ENCODE measurements at places on chromosomes 1 and 21.

GRCh38 chr1:183248989-183249691, 63.1 kb downstream of the LAMC2 start:
- no peak for DNase-seq

GRCh38 chr1:237791592-237791991, 99.1 kb downstream of the ZP4 start:
- DNase-seq: no peak

- no peak for DNase-seq
Measured at GRCh38 chr1:66237042-66237441, 296.9 kb upstream of the SGIP1 start.

- no peak for DNase-seq
Measured at GRCh38 chr21:35350965-35351364, 301.9 kb upstream of the RUNX1 start.

DNA sequence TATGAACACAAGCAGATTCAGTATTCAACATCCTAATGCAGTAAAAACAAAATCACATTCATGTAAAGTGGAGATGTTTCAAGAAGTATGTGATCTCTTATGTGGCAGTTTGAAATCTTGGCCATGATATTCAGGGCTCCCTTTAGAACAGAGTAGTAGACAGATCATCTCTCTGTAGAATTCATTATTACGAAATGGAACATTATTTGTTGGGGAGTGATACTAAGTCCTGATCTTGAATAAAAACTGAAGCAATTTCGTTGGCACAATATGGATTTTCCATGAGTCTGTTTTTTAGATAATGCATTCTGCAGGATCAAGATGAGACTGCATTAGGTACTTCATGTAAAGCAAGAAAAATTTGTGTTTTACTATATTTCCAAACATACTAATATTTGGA, 264.4 kb upstream of the NRIP1 start:
- DNase-seq: no peak

DNA sequence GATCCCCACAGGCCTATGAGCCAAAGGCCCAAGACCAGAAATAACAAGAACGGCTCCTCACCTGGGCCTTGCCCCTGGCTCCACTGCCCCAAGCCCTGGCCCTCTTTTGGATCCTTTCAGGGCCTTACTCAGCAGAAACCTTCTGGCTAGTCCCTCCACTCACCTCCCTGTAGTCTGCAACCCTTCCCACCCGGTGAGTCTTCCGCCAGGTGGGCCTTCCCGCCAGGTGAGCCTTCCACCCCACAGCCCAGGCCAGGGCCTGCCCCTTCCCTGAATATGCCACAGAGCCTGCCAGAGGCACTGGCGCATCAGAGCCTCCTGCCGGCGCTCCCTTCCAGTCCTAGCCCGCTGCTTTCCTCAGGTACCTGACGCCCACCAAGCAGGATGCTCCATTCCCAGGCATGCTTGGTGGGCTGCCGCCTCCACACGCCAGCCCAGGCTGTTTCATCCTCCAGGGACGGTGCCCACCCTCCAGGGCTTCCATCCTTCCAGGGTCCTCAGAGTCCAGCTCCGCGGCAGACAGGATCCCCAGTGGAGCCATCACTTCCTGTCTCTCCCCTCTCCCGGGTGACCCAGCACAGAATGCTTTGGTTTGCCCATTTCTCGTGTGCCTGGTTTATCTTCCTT, 20.9 kb downstream of the LHX4 start:
- DNase-seq: no peak

DNA sequence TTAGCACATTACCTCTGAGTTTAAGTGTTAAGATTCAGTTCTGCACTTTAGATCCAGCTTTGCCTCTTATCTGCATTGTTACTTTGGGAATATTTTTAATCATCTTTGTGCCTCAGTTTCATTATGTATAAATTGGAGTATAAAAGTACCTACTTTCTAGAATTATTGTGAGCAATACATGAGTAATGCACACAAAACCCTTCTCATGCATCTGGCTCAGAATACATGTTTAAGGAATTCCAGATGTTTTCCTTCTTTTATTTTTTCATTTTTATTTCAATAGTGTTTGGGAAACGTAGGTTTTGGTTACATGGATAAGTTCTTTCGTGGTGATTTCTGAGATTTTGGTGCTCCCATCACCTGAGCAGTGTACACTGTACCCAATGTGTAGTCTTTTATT, 14.2 kb downstream of the C8A start:
- DNase-seq: no peak

GRCh38 chr1:14648896-14649855, 50.7 kb downstream of the KAZN start:
- DNase-seq: no peak

DNA sequence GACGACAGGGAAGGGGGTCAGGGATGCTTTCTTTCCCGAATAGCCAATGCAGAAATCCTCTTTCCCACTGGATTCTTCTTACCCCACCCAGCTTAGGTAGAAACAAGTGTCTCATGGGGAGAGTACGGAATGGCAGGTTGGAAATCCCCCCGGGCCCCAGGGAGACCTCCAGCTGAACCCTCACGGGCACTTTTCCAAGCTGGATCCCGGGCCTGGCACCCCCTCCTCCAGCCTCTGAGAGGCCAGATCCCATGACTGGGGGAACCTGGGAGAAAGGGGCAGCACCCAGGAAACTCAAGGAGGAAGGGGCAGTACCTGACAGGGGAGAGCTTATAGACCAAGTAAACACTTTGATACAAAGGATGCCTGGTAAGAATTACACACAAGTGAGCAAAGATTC, 1.3 kb downstream of the PKP1 start:
- no peak for DNase-seq

DNA sequence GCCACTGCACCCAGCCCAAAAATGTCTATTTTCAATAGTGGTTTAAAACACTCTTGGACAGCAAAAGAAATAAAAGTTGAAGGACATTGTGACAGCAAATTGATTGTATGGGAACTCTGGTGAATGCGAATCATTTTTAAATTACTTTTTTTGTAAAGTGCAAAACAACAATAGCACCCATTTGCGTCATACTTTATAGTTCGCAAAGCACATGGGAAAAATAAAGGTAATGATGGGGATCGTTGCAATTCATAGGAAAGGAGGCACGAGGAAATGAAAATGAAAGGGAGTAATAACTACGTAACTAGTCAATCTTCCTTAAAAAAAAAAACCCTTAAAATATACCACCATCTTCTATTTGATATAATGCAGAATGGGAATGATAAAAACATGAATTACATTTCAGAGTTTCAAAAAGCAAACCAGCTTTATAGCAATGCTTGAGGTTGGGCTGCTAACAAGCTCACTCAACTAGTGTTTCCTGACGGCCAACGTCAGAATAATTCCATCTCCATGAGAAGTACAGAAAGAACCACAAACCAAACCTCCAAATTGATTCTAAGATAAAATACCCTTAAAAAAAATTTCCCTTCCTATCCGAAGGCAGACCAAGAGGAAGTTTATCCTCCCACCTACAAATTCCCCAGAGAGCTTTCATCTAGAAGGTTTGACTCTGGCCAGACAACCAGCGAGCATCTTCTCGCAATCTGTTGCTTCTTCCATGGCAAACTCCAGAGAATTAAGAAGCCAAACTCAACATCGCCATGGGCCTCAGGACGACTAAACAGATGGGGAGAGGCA, at the start of gene EDARADD:
Gene EDARADD, plus strand, starts transcription at position 606 of the 801 bp plus-strand sequence. Its CDS starts 159 bp downstream, at position 765.
- no peak for DNase-seq

- DNase-seq: no peak
Measured at GRCh38 chr1:110875216-110875731, 2.3 kb downstream of the CD53 start.

DNA sequence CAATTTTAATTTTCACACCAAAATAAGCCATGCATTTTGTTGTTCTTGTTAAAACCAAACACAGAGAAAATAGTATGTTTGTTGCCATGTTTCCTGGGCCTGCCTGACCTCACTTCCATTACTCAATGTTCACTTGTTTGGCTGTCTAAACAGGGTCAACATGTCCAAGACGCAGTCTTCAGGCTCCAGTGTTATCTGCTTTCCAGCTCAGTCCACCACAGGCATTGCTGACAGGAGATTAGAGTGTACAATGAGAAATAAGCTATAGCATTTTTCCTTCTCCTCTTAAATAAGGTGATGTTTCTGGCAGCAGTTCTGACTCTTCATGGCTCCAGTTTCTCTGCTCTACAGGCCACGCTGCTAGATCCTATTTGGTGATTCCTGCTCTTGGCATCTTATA, 1030.5 kb downstream of the KCNT2 start:
- no peak for DNase-seq

GRCh38 chr1:200319148-200319547, 90.7 kb downstream of the ZNF281 start:
- no peak for DNase-seq

DNA sequence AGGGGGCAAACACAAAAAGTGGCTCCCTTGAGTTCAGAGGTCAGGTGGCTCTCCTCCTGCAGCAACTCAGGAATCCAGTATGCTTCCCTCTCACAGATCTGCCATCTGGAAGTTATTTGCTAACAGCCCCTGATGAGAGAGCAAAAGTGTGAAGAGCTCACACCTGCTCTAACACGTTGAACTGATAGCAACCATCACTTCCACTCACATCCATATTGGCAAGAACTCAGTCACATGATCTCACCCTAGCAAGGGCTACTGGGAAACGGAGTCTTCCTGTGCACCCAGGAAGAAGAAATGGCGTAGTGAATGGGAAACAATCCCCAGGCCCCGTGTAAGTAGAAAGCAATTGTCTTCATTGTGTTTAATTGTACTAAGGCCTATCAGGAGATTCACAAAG, 20.7 kb upstream of the SLC45A1 start:
- no peak for DNase-seq

Data from RWPE2 (cell line).